Testis (tissue), 5 donors: ENCODE measurements at places on chromosomes 12 and 14. TPM values are rescaled to one million over a fixed set of nuclear protein-coding genes. Genes with fewer than 3 reads are reported as not detected.

ADAMTS20 gene
- total RNA-seq: 1.5 TPM

DNAH10 gene
- total RNA-seq: 29.3 TPM

ACOT4 gene
- total RNA-seq: 6.1 TPM

CCDC175 gene
- total RNA-seq: 1.4 TPM

KRT78 gene
- total RNA-seq: 1.1 TPM

FOS gene
- 66.1 TPM for total RNA-seq

AGAP2 gene
- total RNA-seq: 2.7 TPM

INHBC gene
- 1.8 TPM for total RNA-seq

MMP14 gene
- 35.8 TPM for total RNA-seq

SOAT2 gene
- not detected for total RNA-seq

NAV3 gene
- 21.9 TPM for total RNA-seq

OVCH1 gene
- total RNA-seq: 0.43 TPM

RESF1 gene
- 101 TPM for total RNA-seq

DRAM1 gene
- total RNA-seq: 4.4 TPM

TMTC1 gene
- total RNA-seq: 11.5 TPM

DNA sequence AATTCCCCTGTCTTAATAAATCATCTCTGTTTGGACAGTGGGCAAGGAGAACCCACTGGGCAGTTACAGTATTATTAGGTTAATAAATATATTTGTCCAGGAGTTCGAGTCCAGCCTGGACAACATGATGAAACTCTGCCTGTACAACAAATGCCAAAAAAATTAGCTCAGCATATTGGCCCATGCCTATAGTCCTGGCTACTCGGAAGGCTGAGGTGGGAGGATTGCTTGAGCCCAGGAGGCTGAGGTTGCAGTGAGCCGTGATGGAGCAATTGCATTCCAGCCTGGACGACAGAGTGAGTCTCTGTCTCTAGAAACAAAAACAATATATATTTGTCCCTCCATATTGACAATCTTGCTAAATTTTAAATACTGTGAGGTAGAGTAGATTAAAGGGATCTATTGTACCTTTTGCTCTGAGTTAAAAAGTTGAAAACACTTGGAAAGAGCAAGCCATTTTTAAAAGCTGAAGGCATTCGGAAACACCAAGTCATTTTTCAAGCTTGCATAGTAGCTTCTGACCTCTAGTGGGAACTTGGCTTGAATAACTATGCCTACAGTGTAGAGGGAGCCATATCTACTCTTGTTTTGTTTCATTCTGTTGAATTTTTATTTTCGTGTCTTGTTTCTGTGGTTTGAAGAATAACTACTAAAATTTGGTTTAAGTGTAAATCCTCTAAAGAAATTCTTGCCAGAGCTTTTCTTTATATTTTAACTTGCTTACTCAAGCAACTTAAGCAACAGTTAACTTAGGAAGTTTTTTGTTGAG is 14.6 kb upstream of the EEA1 start:
- no peaks in the 10 kb centered on the region for H3K4me1 ChIP-seq
- H3K27ac ChIP-seq: no peak overlapping the region
- DNase-seq: no peak
- H3K27me3 ChIP-seq: no peaks in the 10 kb centered on the region
- H3K4me3 ChIP-seq: no peak overlapping the region

DNA sequence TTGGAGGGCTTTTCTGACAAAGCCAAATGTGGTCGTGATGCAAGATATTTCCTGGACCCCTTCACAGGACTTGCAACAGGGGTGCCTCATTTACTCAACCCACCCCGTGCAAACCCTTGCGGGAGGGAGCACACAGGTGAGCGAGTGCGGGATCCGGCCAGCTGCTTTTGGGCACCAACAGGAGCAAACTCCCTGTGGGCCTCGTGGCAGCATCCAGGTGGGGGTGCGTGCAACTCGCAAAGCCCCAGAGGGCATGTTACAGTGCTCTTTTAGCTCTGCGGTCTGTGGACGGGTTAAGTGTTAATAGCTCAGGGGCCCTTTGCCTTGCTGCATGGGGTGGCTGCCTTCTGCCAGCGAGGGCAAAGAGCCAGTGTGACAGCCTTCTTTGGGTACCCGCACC is 707.6 kb upstream of the MDGA2 start:
- H3K4me3 ChIP-seq: no peak overlapping the region
- H3K27ac ChIP-seq: no peak overlapping the region

- no peak overlapping the region for H3K4me3 ChIP-seq
- no peaks in the 10 kb centered on the region for H3K27me3 ChIP-seq
- DNase-seq: no peak
- no peaks in the 10 kb centered on the region for H3K36me3 ChIP-seq
Measured at GRCh38 chr12:132286912-132287311, 42.5 kb downstream of the GALNT9 start.

- H3K27me3 ChIP-seq: no peaks in the 10 kb centered on the region
- H3K4me3 ChIP-seq: no peak overlapping the region
- no peak overlapping the region for H3K27ac ChIP-seq
- H3K4me1 ChIP-seq: peaks cover 29% of the 10 kb centered on the region
- DNase-seq: no peak
Measured at GRCh38 chr12:27822076-27822712, 42.2 kb upstream of the MANSC4 start.

DNA sequence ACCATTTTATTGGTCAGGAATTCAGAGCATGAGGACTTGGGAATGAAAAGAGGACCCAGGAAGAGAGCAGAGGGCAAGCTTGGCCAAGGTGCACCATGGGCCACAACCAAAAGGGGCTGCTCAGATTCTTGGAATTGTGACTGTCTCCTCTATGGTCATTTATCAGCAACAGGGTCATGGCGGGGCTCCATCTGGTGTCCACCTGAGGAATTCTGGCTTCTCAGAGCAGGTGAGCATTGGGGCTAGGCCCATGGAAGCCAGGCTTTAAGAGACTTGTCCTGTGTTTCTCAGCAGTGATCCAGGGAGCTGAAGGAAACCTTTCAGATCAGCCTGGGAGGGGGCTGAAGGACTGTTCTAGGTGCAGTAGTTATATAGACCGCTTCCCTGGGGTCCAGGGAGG is 2.6 kb upstream of the RIN3 start:
- H3K4me1 ChIP-seq: peaks cover 9% of the 10 kb centered on the region
- H3K4me3 ChIP-seq: no peak overlapping the region
- H3K27me3 ChIP-seq: no peaks in the 10 kb centered on the region
- no peaks in the 10 kb centered on the region for H3K36me3 ChIP-seq
- no peak overlapping the region for H3K27ac ChIP-seq

GRCh38 chr14:49621114-49621881 is 699 bp downstream of the MGAT2 start:
- no peaks in the 10 kb centered on the region for H3K27me3 ChIP-seq
- H3K4me1 ChIP-seq: peaks cover 25% of the 10 kb centered on the region
- peak; percentile 64 for DNase-seq
- peak overlapping the region; percentile 92 for H3K4me3 ChIP-seq

- no peaks in the 10 kb centered on the region for H3K36me3 ChIP-seq
- H3K27me3 ChIP-seq: no peaks in the 10 kb centered on the region
- DNase-seq: no peak
- no peaks in the 10 kb centered on the region for H3K4me1 ChIP-seq
- no peak overlapping the region for H3K27ac ChIP-seq
- no peak overlapping the region for H3K4me3 ChIP-seq
Measured at GRCh38 chr14:58904776-58905175, 267.0 kb downstream of the DACT1 start.

GRCh38 chr14:90986510-90986909 is 73.9 kb downstream of the RPS6KA5 start:
- DNase-seq: no peak
- no peaks in the 10 kb centered on the region for H3K4me1 ChIP-seq
- H3K27me3 ChIP-seq: no peaks in the 10 kb centered on the region
- no peak overlapping the region for H3K4me3 ChIP-seq

DNA sequence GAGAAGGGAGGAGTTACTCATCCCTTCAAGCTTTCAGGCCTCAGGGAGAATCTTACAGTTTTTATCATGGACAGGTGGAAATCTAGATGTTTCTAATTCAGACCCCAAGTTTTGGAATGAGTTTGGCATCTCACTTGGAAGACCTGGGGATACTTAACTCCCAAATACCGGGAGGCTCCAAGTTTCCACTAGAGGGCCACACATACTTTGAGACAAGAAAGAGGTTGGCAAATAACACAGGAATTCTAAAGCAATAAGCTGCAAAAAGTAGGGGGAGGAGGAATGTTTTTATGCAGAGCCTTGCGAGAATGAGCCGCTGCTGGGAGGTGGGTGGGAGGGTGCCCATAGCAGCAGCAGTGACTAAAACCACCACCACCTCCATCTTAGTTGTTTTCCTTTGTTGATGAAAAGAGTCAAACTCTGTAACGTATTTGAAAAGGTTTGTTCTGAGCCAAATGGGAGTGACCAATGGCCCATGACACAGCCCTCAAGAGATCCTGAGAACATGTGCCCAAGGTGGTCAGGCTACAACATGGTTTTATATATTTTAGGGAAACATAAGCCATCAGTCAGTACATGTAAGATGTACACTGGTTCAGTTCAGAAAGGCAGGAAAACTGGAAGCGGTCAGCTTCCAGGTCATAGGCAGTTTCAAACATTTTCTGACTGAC is 34.2 kb upstream of the RNASE1 start:
- peak; percentile 57 for DNase-seq
- no peaks in the 10 kb centered on the region for H3K27me3 ChIP-seq
- H3K4me1 ChIP-seq: no peaks in the 10 kb centered on the region
- H3K27ac ChIP-seq: no peak overlapping the region

DNA sequence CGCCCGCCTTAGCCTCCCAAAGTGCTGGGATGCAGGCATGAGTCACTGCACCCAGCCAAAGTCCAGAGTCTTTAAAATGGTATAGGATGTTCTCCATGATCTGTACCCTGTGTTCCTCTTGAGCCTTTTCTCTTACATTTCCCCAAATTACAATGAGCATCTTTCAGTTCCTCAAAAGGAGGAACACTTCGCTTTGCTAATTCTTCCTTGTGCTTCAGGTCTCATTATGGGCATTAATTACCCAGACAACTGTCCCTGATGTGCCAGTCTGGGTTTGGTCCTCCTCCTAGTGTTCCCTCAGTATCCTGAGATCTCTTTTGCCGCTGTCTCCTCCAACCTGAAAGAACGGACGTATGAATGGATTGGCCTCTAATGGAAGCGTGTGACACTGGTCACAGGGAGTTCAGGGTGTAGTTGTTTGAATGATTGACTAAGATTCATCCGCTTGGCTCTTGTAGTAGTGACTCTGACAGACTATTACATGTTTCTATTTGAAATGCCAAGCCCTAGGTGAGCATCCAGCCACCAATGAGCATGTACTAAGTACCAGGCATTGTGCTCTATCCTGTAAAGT is 8.2 kb downstream of the PRKCH start:
- no peak for DNase-seq
- peaks cover 11% of the 10 kb centered on the region for H3K4me1 ChIP-seq
- H3K4me3 ChIP-seq: no peak overlapping the region
- H3K27me3 ChIP-seq: no peaks in the 10 kb centered on the region
- H3K27ac ChIP-seq: no peak overlapping the region

GRCh38 chr12:112936264-112936663 is 2.0 kb upstream of the OAS3 start:
- H3K27me3 ChIP-seq: no peaks in the 10 kb centered on the region
- no peak overlapping the region for H3K4me3 ChIP-seq
- no peak overlapping the region for H3K27ac ChIP-seq
- DNase-seq: no peak

GRCh38 chr14:99497341-99497740 is 16.1 kb downstream of the CCNK start:
- H3K4me3 ChIP-seq: no peak overlapping the region
- no peak for DNase-seq
- no peak overlapping the region for H3K27ac ChIP-seq
- no peaks in the 10 kb centered on the region for H3K4me1 ChIP-seq

DNA sequence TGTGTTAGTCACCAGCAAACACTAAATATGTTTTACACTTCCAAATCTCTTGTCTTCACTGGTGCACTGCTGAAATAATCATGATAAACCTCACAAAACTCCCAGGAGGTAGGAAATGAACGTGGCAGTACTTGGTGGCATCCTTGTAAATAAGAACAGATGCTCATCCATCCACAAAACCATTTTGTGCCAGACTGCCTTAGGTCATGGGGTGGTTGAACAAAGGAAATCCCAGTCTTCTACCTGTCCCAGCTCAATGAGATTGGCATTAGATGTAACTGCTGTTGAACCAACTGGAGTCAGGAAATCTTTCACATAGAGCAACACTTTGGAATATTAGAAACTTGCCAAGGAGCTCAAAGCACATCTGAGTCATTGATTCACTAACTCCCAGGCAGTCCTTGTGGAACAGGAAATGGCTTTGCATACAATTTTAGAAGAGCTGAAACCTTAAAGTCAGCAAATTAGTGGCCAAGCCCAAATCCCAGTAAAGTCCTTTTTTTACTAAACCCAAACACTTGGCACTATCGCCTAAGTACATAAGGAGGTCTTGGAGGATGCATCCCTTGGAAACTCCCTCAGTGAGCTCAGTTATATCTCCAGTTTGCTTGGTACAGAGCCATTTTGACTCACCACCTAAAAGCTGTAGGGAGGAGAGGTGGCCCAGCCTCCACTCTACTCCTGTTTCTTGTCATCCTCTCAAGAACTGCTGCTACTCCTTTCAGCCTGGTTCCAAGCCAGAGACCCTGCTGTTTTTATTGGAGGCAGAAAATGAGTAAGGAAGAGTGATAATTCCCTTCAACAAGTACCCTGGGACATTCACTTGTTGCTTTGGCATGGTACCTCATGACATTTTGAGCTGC is 208.0 kb downstream of the NOVA1 start:
- no peak overlapping the region for H3K4me3 ChIP-seq
- H3K27me3 ChIP-seq: no peaks in the 10 kb centered on the region
- no peaks in the 10 kb centered on the region for H3K36me3 ChIP-seq
- no peak overlapping the region for H3K27ac ChIP-seq
- no peaks in the 10 kb centered on the region for H3K4me1 ChIP-seq
- no peak for DNase-seq

GRCh38 chr12:105813201-105813600 is 325.6 kb downstream of the NUAK1 start:
- H3K4me1 ChIP-seq: no peaks in the 10 kb centered on the region
- H3K27ac ChIP-seq: no peak overlapping the region
- no peaks in the 10 kb centered on the region for H3K36me3 ChIP-seq
- no peaks in the 10 kb centered on the region for H3K27me3 ChIP-seq
- no peak for DNase-seq

DNA sequence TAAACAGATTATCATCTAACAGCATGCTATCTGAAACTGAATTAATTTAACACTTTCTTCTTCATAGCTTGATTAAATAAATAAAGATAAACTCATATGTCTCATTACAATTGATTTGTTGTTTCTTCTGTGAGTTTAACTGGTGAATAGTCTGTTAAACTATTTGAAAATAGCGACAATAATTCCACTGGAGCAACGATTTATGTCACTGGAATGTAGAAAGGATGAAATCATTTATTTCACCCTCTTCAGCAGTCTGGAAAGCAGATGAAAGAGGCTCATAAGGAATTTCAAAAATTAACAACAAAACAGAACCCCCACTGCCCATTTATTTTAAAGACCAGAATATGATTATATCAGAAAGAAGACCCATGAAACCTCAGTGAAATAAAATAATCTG is 1165.1 kb upstream of the USP15 start:
- no peaks in the 10 kb centered on the region for H3K27me3 ChIP-seq
- H3K27ac ChIP-seq: no peak overlapping the region
- H3K36me3 ChIP-seq: no peaks in the 10 kb centered on the region
- H3K4me1 ChIP-seq: no peaks in the 10 kb centered on the region

- no peaks in the 10 kb centered on the region for H3K27me3 ChIP-seq
- no peak overlapping the region for H3K4me3 ChIP-seq
- H3K27ac ChIP-seq: no peak overlapping the region
Measured at GRCh38 chr14:99690636-99691035, 6.5 kb downstream of the CYP46A1 start.
